ENCODE measurements at places on chromosomes 2 and 18.

DNA sequence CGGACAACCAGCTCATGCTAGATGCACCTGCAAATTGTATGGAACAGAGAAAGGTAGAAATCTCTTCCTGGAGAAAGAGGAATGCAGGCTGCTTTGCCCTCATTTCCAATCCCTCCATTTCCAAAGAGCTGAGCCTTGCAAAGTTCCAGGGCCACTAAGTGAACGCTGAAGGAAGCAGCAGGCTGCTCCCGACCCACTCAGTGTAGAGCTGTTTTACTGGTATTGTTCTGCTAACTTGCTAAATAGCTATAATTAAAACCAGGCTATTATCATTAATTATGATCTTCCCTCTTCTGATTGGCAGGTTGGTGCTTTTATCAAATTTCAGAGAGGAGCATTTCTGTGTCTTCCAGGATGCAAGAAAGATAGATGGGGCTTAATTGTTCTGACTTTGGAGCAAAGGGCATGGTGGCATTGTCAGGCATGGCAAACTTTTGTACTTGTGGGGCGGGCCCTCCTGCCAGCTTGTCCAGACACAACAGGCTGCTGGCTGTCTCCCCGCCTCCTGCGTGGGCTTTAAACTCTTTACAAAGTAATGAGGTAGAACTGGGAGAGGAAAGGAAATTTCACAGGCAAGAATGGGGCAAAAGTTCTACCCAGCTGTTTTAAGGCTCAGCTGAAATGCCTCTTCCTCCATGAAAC is 40.2 kb downstream of the ALK start:
- no peak for ATAC-seq

DNA sequence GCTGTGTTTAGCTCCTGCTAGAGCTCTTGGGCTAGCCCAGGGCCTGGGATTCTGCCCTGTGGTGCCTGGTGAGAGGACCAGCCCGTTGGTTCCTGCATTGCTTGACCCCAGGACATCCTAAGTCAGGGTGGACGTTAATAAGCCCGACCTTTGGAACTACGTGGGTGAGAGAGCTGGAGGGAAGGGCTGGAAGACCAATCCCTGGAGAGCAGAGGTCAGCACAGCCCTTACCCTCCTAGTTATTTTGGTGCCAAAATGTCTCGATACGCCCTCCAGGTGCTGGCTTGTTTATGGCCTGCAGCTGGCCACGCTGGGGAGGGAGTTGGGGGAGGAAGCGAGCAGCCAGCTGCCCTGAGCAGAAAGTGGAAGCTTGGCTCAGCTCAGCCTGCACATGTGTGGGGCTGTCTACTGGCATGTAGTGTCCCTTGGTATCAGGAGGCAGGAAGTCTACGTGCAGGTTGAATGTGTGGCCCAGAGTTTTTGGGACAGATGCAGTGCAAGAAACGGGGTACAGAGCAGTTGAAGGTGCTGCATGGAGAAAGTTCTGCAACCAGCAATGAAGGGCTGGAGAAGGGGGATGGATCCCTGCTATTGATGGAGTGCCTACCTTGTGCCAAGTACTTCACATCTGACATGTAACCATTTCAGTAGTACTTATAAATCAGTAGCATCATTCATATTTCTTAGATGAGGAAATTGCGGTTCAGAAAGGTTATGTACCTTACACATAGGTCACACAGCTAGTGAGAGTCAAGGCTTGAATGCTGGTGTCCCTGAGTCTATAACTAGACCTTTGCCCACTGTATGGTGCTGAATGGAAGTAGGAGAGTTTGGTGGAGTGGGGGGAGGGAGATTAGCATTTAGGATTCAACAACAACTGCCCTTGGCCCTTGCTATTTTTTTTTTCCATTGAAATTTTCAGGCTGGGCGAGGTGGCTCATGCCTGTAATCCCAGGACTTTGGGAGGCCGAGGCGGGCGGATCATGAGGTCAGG is 5.0 kb upstream of the DGKD start:
- peak; percentile 82 for ATAC-seq

- no peak for ATAC-seq
These were observed 192.6 kb upstream of the ZEB2 start for GRCh38 chr2:144712550-144712940.

- no peak for ATAC-seq
These were observed 272.4 kb upstream of the THSD7B start for GRCh38 chr2:136492901-136493300.

DNA sequence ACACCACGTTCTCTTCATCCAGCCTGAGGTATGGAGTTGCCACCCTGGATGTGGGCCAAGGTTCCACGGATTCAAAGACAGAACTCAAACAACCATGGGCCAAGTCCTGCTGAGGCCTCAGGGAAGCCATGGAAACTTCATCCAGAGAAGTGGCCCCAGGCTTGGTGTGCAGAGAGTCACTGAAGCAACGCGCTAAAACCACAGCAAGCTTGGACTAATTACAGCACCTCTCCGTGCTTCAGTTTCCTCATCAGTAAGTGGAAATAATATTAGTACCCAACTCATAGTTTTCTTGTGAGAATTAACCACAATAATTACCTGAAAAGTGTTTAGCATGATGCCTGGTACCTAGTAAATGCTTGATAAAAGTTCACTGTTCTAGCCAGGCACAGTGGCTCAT is 19.2 kb upstream of the AP1S3 start:
- no peak for ATAC-seq

DNA sequence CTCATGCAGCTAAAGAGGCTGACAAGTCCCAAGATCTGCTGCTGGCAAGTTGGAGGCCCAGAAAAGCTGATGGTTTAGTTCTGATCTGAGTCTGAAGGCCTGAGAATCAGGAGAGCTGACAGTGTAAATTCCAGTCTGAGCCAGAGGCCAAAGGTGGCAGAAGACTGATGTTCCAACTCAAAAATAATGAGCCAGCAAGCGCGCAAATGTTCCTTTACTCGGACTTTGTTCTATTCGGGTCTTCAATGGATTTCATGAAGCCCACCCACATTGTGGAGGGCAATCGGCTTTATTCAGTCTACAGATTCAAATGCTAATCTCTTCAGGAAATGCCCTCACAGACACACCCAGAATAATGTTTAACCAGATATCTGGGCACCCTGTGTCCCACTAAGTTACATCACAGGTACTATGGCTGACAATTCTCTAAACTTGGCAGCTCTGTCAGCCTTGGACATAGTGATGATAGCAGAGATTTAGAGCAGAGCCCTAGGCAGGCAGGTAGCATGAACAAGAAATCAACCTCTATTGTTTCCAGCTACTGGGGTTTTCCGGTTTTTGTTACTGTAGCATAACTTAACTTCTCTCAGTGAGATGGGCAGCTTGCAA is 318.5 kb downstream of the HRH4 start:
- no peak for ATAC-seq

DNA sequence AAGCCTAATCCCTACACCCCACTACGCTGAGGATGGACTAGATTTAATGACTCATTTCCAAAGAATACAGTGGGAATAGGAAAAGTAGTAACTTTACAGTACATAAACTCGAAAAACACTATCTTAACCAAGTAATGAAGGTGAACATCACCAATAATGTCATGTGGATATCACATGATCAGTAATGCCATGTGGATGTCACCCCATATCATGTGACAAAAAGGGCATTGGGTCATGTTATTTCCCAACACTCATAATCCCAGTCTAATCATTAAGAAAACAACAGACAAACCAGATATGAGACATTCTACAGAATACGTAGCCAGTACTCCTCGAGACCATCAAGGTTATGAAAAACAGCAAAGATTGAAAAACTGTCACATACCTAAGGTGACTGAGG is 667.3 kb upstream of the CRIM1 start:
- no peak for ATAC-seq

DNA sequence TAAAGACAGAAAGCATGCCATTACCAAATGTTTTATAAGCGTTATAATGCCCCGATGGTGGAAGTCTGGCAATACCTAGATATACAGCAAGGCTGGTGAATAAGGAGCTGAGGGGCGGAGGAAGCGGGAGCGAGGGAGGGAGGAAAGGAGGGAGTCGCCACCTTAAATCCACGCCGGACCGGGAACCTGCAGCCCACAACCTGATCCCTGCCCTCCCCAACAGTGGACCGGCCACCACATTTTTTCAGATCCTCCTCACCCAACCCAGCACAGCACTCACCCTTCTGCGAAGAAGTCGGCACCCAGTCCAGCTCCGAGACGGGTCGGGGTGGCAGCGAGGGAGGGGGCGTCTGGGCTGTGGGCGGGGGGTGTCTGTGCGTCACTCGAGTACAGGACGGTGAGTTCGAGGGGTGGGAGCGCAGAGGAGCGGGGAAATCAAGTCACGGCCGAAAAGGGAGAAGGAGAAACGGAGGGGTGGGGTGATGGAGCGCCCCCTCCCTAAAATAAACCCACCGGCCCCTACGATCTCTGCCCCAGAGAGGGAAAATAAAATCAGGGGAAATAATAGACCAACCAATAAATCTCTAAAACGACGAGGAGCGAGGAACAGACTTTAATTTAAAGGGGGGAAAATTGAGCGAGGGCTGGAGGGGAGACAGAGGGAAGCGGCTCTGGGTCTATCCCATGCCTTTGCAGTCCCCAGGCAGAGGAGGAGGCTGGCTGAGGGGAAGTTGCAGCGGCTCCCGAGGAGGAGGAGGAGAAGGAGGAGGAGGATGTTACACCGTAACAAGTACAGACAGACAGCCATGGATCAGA is 96.5 kb upstream of the SERTAD2 start:
- no peak for ATAC-seq

DNA sequence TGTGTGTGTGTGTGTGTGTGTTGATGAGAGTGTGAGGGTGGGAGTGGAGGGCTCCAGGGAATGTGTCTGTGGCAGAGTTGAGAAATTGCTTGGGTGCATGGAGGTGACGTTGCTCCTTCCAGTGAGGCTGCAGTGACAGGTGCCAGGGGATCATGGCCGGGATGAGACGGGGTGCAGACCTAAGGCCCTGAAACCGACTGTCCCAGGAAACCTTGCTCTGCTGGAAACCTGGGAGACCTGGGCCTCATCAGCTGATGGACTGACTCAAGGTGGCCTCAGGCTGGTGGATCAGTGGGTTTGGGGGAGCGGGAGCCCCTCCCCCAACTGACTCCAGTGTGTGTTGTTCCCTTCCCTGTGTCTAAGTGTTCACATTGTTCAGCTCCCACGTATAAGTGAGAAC is 56.6 kb downstream of the INHBB start:
- ATAC-seq: no peak

DNA sequence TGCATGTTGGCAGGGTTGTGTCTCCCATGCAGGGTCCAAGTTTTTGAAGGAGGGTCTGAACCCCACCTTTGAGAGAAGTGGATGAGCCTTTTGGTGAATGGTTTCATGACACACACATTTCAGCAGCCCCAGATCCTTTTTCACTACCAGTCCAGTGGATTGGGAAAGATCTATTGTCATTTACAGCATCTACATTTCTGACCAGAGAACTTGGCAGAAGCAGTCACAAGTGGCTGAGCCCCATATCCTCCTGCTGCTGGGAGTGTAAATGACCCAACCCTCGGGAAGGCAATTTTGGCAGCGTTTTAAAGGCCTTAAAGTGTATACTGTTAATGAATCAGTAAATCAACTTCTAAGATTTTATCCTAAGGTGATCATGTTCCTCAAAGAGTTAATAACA is 174.1 kb upstream of the RASGRP3 start:
- no peak for ATAC-seq

- ATAC-seq: no peak
These were observed 190.1 kb downstream of the NDUFA10 start for GRCh38 chr2:239835056-239835455.

DNA sequence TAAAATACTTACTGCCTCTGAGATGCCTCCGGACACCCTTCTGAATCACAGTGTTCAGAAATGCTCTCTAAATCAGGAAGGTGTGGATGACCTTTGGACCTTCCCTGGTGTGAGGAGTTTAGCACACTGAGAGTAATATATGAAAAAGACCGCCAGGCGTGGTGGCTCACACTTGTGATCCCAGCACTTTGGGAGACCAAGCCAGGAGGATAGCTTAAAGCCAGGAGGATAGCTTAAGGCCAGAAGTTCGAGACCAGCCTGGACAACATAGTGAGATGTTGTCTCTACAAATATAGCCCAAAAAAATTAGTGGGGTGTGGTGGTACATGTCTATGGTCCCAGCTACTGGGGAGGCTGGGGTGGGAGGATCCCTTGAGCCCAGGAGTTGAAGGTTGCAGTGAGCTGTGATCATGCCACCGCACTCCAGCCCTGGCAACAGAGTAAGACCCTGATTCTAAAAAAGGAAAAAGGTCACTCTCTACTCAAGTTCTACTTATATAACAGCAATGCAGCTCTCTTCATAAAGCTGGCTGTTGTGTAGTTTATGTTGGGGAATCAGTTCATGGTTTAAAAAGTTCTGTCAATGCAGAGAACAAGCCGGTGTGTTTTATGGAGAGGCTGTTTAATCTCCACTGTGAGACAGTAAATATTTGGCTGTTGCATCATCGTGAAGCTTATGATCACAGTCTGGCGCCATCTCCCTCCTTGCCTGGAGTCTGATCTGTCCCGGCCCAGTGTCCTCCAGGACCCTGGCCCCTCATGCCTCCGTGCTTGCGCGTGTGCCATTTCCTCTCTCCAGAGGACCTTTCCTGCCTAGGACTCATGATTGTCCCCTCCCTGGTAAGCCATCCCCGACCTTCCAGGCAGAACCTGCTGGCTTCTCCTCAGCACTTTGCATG is 184.5 kb downstream of the FAM210A start:
- ATAC-seq: no peak

- no peak for ATAC-seq
These were observed 1208.4 kb downstream of the DPP10 start for GRCh38 chr2:115650827-115651226.

GRCh38 chr18:30889519-30890301 is 152.8 kb downstream of the DSC3 start:
- ATAC-seq: no peak

- ATAC-seq: no peak
These were observed 68.8 kb downstream of the THADA start for GRCh38 chr2:43526994-43527393.

DNA sequence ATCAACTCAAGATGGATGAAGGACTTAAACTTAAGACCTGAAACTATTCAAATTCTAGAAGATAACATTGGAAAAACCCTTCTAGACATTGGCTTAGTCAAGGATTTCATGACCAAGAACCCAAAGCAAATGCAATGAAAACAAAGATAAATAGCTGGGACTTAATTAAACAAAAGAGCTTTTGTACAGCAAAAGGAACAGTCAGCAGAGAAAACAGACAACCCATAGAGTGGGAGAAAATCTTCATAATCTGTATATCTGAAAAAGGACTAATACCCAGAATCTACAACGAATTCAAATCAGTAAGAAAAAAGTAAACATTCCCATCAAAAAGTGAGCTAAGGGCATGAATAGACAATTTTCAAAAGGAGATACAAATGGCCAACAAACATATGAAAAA is 171.2 kb downstream of the ERBB4 start:
- ATAC-seq: no peak

DNA sequence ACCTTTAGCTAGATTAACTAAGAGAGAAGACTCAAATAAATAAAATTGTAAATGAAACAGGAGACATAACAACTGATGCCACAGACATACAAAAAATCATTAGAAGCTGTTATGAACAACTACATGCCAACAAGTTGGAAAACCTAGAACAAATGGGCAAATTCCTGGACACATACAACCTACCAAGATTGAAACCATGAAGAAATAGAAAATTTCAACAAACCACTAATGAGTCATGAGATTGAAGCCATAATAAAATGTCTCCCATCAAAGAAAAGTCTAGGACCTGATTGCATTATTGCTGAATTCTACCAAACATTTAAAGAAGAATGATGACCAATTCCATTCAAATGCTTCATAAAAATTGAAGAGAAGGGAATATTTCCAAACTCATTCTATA is 54.3 kb downstream of the ST3GAL5 start:
- ATAC-seq: no peak

- ATAC-seq: no peak
These were observed 45.2 kb upstream of the ST3GAL5 start for GRCh38 chr2:85933753-85934594.

- no peak for ATAC-seq
These were observed 289.2 kb upstream of the SLC39A10 start for GRCh38 chr2:195367809-195368208.

GRCh38 chr2:42141687-42142546 is 27.2 kb upstream of the EML4 start:
- peak; percentile 54 for ATAC-seq
